ENCODE measurements at places on chromosomes 16 and 17. TPM values are rescaled to one million over a fixed set of nuclear protein-coding genes. Genes with fewer than 3 reads are reported as not detected.

CCDC78 gene
- total RNA-seq: 4.6 TPM

DNAAF8 gene
- 0.48 TPM for total RNA-seq

NSRP1 gene
- total RNA-seq: 24.2 TPM

SLC38A8 gene
- not detected for total RNA-seq

TBC1D28 gene
- not detected for total RNA-seq

GNAO1 gene
- total RNA-seq: 5.6 TPM

CMTM1 gene
- 2.9 TPM for total RNA-seq

RAPGEFL1 gene
- total RNA-seq: 6.5 TPM

- DNase-seq: no peak
Measured at GRCh38 chr17:29625037-29625750, 2.5 kb upstream of the CORO6 start.

- DNase-seq: no peak
Measured at GRCh38 chr17:43779145-43780125, 658 bp upstream of the DUSP3 start.

DNA sequence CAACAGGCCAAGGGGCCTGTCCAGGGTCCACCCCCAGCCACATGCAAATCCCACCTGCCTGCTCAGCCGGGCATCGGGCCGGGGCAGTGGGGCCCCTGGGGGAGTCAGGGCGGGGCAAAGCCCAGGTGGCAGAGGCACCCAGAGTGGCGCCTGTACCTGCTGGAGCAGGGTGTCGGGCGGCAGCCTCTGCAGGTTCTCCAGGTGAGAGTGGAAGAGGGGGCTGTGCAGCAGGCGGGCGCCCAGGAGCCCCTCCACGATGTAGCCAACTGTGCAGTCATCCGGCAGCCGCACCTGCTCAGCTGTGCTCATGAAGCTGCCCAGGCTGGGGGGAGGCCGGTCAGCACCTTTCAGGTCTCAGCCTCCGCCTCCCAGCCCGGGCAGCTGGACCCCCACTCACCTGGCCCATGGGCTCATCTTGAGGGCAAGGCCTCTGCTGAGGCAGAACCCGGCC, 2.1 kb downstream of the RFNG start:
- DNase-seq: peak; percentile 8

DNA sequence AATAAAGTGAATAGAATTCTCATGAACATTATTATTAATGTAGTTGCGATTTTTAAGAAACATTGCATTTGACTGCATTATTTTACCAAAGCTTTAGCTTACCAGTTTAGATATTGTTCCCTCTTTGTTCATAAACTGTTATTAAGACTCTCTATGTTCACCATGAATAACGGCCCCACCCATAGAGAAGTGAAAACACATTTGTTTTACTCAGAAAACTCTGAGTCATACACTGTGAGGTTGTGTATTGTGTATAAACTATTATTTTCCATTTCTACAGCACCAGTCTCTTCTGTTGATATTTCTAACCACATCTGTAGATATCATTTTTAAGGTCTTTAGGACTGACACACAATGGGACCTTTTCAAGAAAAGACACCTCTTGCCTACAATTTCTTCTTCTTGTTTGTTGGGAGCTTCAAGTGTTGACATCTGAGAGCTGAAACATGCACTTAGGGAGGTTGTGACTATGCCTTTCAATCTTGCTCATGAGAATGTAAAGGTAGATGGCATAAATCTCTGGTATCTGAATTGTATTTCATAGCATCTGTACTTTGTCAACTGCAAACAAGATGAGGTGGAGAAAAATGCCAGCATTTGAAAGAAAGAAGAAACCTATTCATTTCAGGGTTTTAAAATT, 252.9 kb upstream of the CDH8 start:
- no peak for DNase-seq

- no peak for DNase-seq
Measured at GRCh38 chr17:39794249-39794970, 56.7 kb downstream of the GRB7 start.

GRCh38 chr16:88941913-88942909, 34.8 kb downstream of the CBFA2T3 start:
- peak; percentile 25 for DNase-seq

- peak; percentile 55 for DNase-seq
Measured at GRCh38 chr17:28744972-28745785, 1.4 kb downstream of the TRAF4 start.

GRCh38 chr16:66953462-66954096, 7.5 kb upstream of the CES3 start:
- no peak for DNase-seq

- DNase-seq: no peak
Measured at GRCh38 chr16:74577882-74578366, 29.0 kb downstream of the GLG1 start.

GRCh38 chr16:72278301-72278700, 106.3 kb upstream of the PMFBP1 start:
- DNase-seq: no peak

DNA sequence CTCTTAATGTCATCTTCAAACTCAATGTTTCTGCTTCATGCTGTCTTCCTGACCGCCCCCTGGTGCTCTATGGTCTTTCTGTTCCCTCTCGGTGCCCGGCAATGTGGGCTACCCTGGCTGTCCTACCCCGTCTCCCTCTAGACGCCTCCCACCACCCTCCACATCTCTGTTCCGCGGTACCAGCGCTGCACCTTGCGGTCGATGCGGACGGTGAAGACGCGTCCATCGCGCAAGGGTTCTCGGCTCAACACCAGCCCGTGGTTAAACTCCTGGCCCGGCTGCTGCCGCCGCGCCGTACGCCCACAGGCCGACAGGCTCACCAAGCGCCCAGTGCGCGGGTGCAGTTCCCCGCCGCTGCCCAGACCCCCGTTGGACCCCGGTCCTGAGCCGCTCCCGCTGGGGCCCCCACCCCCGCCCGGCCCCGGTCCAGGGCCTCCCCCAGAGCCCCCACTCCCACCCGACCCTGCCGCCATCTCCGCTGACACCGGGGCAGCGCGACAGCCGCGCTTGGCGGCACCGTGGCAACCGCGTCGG, at the start of gene NEURL4:
Gene NEURL4 (minus strand): TSS at position 496 of the 534 bp plus-strand sequence. CDS start 23 bp downstream, at position 473.
- DNase-seq: no peak

GRCh38 chr17:6639014-6639585, 1.4 kb downstream of the KIAA0753 start:
- DNase-seq: peak; percentile 31

- no peak for DNase-seq
Measured at GRCh38 chr16:9950658-9951057, 231.6 kb downstream of the GRIN2A start.

DNA sequence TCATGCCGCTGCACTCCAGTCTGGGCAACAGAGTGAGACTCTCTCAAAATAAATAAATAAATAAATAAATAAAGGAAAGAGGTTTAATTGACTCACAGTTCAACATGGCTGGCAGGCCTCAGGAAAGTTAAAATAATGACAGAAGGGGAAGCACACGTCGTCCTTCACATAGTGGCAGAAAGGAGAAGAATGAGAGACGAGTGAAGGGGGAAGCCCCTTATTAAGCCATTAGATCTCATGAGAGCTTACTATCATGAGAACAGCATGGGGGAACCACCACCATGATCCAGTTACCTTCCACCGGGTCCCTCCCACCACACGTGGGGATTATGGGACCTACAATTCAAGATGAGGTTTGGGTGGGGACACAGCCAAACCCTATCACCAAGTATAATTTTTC, 54.5 kb downstream of the PAFAH1B1 start:
- no peak for DNase-seq

DNA sequence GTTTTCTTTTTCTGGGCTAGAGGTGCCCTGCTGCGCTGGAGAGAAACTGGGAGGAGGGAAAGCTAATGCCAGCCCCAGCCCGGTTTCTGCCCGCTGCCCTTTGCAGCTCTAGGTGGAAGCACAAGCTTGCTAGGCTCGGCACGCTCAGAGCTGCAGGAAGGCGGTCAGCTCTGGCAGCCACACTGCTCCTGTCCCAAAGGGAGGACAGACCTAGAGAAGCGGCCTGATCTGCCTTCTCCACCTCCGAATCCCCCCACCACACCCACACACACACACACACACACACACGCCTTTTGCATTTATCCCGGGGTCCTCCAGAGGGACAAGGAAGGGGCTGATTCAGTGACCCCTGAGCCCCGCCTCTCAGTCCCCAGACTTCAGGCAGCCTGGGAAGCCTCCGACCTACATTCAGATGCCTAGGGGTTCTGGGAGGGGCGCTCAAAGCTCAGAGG, 418.1 kb downstream of the SOX9 start:
- DNase-seq: no peak

DNA sequence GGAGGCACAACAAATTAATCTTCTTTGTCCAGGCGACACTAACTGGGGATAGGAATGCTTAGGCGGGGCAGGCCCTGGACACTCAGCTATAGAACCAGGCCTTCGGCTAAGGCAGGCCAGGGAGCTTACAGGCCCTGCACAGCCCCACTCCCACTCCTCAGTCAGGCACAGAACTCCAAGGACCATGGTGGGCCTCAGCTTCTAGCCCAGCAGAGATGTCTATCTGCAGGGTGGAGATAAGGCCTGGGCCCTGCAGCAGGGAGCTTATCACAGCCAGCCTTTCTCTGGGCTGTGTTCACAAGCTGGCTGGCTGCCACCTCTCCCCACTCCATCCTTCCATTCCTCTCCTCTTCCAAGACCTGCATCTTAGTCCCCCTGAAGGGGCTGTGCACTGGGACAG, 68.1 kb downstream of the TMEM132E start:
- DNase-seq: no peak

GRCh38 chr17:76643553-76644148, at the start of gene ST6GALNAC1:
ST6GALNAC1 (minus strand) TSS chr17:76643757; CDS start chr17:76643638, 119 bp downstream.
- no peak for DNase-seq

DNA sequence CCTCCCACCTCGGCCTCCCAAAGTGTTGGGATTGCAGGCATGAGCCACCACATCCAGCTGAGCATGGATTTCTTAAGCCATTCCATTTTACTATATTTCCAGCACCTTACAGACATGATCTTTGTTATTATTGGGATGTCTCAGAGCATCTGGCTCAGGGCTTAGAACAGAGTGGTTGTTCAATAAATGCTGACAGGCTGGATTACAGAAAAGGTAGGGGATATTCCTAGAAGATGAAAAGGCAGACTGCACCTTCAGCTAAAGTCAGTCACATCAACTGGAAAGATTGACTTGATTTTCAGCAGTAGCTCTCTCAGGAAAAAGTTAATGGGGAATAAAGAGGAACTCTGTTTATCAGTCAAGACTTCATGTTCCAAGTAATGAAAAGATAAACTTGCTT, 360.3 kb upstream of the ERCC4 start:
- DNase-seq: no peak

DNA sequence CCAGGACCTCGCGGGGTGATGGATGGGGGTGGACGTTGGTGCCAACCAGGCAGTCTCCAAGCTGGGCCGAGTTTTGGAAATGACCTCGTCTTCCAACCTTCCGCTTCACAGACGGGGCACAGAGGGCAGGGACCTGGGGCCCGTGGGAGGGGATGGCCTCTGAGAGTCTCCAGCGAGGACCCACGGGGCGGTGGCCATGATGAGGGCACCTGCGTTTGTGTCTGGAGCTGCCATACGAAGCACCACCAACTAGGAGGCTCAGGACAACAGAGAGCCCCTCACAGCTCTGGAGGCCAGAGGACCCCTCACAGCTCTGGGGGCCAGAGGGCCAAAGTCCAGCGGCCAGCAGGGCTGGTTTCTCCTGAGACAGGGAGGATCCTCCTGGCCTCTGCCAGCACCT, 26.5 kb downstream of the SOX8 start:
- DNase-seq: no peak

GRCh38 chr16:75624921-75625334, 1.8 kb upstream of the ADAT1 start:
- DNase-seq: no peak

GRCh38 chr17:78166416-78166815, 2.0 kb upstream of the SYNGR2 start:
- no peak for DNase-seq

DNA sequence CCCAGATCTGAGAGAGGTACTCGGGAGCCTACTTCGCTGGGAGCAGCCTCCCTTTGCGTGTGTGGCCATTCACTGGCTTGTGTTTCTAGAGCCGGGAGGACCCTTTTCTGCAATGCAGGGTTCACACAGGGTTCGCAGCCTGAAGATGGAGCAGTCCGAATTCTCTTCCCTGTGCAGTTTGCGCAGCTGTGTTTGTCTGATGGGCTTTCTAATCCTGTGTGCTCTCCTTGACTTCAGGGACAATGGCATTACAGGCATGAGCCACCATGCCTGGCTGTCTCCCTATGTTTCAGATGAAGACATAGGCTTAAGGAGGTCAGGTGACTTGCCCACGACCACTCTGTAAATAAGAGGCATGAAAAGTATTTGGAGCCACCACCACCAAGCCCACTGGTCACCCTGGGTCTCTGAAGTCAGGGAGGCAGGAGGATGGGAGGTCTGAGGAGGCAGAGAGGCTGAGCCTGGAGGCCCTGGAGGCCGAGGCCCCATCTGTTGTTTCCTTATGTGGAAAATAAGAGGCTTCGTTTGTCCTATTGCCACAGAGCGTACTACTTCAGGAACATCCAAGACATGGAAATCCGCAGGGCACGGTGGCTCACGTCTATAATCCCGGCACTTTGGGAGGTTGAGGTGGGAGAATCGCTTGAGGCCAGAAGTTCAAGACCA, 5.0 kb upstream of the STH start:
- DNase-seq: no peak

Data from ovary (tissue), 10 donors.